ENCODE measurements at places on chromosomes 3 and 15.

- no peak for DNase-seq
Measured at GRCh38 chr3:72123908-72124441, 339.0 kb upstream of the PROK2 start.

DNA sequence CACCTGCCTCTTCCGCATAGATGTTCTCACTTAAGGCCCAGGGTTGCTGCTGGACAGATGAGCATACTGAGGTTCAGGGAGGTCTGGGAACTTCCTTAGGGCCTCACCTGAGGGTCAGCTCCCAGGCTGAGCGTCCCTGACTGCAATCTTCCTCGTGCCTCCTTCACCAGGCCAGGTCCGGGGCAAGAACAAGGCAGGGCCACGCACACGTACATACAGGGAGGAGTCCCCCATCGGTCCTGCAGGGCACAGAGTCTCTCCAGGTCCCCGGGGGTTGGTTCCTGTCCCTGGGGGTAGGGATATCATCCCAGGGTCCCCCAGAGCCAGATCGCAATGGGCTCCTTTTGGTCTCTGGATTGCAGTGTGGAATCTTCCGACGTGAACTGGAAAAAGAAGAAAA is 130.1 kb downstream of the LRRK1 start:
- DNase-seq, result no peak

DNA sequence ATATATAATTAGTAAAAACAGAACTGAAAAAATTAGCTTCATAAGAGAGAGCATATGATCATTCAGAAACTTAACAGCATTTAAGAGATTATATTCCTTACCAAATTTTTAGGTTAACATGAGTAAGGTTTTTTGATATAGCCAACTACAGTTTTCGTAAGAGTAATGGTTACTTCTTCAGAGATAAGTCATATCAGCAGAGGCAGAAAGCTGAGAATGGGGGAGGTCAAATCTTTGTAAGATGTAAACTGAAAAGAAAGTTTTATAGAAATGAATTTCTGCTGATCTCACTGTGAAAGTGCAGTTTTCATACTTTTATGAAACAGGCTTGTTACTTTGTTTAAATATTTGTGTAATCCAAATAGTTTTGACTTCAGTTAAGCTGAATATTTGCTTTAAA is 193.3 kb downstream of the ZBTB20 start:
- no peak for DNase-seq

- DNase-seq, result no peak
Measured at GRCh38 chr3:78495301-78495700, 1272.5 kb downstream of the ROBO1 start.

DNA sequence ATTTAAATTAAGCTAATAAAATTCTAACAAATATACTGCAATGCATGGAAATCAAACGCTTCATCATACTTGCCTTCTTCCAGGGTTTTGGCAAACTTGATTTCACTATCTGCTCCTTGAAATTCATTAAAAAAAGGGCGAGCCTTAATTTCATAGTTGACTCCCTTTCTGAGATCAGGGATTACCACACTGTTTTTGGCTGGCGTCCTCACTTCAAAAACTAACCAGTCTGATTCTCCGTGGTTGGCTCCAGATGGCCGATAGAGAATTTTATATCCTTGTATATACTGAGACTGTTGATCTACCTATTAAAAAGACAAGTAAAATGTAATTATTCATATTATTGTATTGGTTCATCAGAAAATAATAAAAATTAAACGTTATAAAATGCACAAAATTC is 1106.8 kb downstream of the ROBO1 start:
- DNase-seq, result no peak

GRCh38 chr3:76505202-76505845 is 534.6 kb upstream of the ROBO2 start:
- DNase-seq, result no peak

GRCh38 chr15:55715355-55716076 is 27.4 kb downstream of the PRTG start:
- no peak for DNase-seq

DNA sequence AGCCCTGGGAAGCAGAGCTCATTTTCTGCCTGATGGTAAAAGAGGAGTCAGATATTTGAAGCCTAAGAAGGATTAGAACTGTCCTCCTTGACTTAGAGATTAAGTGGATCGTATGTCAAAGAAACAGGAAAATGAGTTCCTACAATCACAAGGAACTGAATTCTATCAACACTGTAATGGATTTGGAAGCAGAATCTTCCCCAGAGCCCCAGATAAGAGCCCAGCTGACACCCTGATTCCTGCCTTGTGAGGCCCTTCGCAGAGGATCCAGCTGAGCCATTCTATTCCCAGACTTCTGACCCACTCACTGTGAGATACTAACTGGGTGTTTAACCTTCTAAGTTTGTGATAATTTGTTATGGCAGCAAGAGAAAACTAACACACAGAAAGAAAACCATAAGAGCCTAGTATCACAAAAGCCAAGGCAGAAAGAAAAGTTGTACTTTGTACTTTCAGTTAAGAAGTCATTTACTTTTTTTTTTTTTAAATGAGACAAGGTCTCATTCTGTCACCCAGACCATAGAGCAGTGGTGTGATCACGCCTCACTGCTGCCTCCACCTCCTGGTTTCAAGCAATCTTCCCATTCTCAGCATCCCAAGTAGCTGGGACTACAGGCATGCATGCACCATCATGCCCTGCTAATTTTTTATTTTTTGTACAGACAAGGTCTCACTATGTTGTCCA is 61.1 kb upstream of the ZBTB20 start:
- no peak for DNase-seq

DNA sequence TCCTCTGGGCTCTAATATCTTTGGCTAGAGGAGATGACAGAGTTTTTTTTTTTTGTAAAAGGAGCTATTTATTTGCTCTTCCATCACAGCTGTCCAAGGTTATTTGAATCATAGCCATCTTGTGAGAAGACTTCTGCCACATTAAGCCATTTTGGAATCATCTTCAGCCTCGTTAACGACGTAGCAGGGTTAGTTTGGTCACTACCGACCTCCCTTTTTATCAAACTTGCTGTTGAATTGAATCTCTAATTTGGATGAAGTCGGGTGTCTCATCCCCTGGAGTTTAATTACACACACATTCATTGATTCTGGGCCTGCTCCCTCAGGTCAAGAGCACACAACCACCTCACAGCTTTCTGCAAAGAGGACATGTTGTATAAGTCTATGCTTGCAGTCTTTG is 238.7 kb downstream of the CPNE4 start:
- DNase-seq, result no peak

DNA sequence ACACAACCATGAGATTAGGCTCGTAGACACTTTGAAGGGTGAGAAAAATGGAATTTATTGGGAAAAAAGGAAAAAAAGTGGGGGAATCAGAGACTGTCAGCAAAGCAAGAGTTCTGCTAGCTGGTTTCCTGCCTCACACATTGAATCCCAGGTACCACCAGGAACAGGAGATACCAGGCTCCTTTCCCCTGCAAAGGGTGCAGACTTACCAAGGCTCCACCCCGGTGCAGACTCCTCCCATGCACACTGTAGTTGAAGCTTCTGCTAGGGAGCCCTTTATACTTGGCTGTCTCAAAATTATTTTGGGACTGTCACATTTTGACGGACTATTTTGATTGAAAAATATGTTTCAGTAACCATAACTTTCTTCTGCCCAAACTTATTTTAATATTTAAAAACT is 819.9 kb upstream of the GBE1 start:
- DNase-seq, result no peak

DNA sequence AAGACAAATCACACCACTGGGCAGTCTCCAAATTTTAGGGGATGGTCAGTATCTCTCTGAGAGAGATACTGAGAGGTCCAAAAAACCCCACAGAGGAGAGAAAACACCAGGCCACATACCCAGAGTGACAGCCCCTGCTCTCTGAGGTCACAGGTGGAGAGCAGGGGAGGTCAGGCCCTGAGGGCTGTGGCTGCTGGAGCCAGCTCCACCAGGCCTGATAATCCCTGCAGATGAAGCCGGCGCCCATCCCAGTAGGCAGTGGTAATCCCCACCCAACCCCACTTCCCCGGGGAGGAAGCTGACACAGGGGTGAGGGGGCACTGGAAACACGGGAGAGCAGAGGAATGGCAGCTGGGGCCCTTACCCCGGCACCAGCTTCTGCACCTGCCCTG is 31.2 kb upstream of the SRP14 start:
- DNase-seq, result no peak

DNA sequence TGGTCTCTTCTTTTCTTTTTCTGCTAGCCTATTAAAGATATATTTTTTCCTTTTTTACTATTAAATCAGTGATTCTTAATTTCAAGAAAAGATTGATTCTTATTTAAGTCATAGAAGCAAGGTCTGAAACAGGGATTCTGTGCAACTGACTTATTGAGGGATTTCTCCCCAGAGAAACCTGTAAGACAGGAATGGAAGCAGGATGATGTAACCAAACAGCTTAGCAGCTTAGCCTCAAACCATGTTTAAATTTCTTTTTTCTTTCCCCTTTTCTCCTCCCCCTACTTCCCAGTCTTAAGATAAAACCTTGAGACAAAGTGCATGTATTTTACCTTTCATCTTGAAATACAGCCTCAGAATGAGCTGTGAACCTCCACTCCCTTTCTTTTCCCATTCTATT is 322.8 kb downstream of the NEK10 start:
- DNase-seq, result no peak

DNA sequence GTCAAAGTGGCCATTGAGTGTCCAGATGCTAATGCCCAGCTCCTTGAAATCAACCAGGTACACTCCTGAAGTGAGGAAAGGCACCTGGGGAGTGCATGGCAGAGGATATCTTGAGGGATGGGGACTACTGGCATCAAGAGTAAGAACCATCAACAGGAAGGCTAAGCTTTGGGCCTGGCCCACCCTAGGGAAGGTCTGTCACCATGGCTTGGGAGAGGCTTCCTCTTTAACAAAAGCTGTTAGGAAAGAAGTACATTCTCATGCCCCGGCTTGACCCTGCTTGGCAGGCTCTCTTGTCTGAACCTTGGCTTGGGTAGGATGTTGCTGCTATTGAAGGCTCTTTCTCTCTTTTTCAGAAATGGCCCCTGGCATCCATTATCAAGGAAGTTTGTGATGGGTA is 43.7 kb upstream of the TUBGCP5 start:
- DNase-seq, result no peak

DNA sequence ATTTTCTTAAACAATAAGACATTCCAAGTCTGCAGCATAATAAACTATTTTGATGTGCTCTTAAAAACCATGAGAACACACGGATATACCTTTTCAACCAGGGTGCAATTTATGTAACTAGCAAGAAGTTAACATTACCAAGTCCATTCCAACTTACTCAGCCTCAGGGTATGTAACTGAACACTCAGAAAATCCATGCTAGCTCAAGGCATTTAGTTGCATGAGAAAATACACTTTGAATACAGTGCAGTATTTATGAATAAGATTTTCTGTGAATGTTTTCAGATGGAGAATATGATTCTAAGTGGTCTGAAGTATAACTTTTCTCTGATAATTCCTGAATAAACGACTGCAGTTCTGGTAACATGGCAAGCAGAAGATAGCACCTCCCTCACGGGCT is 124.3 kb downstream of the SNRK start:
- DNase-seq, result no peak

DNA sequence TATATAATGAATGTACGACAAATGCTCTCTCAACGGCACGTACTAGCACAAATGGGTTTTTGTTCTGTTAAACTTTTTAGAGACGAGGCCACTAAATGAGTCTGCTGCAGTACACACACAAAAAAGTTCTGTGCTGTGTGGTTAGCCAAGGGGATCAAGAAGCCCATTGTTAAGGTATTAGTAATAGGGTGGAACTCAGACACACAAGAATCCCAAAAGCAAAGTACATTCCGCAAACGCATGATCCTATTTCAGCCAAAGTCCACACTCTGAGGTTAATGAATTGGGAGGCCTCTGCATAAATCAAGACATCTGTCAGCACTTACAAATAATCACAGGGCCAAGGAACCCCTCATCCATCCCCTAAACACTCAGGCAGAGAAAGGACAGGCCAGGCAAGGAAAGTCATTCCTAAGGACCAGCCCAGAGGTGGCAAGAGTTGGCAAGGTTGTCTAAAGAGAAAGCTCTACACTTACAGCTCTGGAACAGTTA is 12.1 kb downstream of the OSBPL10 start:
- DNase-seq, result no peak

GRCh38 chr15:65642594-65642993 is 20.9 kb downstream of the SLC24A1 start:
- no peak for DNase-seq

- DNase-seq, result no peak
Measured at GRCh38 chr3:189772584-189772983, 141.4 kb downstream of the TP63 start.

- no peak for DNase-seq
Measured at GRCh38 chr15:73318463-73319351, 50.1 kb downstream of the HCN4 start.

DNA sequence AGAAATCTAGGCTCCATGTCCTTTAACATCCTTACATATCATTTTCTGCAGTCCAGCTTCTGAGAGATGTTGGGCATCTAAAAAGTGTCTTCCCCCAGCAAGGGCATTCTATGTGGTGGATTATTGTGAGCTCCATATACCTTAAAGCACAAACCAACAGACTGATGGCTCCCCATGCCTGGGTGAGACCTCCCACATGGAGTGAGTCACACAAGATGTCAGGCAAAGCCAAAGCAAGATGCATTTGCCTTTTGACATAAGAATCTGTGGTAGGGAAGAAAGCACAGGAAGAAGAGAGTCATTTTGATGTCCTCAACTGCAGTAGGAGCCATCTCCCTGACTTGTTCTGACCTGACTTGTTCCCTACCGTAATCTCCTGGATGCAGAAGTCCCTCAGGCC is 238.7 kb upstream of the EIF1B start:
- no peak for DNase-seq

DNA sequence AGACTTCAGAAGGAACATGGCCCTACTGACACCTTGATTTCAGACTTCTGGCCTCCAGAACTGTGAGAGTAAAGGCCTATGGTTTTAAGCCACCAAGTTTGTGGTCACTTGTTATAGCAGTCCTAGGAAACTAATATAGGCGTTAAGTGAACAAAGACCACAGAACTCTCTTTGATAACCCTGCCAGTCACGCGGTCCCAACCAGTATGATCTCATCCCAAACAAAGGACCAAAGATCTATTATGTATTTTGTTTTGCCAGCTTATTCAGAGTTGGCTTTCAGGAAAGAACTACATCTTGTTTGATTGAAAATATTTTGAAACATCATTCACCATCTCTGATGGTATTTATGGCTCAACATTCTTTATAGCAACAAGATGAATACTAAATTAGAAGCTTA is 294.4 kb upstream of the SLCO3A1 start:
- no peak for DNase-seq

DNA sequence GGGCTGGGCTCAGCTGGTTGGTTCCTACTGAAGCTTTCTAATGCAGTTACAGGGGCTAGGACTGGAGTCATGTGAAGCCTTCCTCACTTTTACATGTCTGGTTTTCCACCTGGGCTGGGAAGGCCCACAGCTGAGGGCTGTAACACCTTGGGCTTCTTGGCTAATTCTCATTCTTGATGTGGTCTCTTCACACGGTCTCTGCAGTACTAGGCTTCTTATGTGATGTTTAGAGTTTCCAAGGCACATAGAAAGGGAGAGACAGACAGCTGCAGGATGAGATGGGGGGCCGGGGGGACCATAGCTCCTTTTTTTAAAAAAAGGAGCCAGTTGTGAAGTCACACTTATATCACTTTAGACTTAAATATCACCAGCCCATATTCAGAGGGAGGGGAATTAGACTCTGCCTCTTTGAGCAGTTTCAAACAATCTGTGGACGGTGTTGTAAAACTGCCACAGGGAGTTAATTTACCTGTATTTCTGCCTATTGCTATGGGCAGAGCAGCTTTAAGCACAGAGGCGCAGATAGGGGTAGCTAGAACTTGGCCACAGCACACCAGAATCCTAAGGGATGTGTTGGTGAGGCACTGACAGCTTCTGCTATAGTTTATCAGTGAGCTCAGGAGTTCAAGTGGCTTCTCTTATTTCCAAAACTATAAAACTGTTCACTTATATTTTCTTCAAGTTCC is 46.7 kb downstream of the NKIRAS1 start:
- DNase-seq, result no peak
